NCI-H1092 treated with DMSO at 0.1 percent for 48 hours (cell line): ENCODE measurements at places on chromosomes 1 and 21.

DNA sequence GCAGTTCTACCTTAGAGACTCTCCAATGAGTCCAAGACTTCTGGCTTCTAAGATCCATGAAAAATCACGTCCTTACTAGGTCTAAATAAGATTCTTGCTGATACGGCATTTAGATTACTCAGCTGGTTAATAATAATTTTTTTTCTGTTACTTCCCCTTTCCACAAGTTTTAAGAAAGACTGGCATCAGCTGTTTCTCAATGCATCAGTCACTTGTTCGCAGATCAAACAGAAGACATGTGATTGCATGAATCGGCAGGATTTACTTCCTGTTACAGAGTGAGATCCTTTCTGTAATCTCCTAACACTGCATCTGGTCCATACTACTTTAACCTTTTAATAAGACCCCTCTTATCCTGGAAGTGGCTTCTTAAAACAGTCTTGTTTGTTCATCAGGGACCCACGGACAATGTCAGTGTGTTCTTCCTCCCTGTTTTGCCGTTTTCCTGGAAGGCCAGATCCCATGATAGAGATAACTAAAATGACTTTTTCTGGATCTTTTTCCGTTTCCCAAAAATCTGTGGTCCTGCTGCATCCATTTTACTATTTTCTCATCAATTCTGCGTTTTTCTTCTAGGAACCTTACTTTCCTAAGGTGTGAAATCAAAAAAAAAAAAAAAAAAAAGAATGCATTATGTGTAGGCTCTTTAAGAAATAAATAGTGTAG, 6.1 kb downstream of the NPL start:
- DNase-seq: no peak

GRCh38 chr1:6244401-6245049, 546 bp downstream of the HES3 start:
- DNase-seq: no peak

- no peak for DNase-seq
These were observed 3.3 kb upstream of the GBP1 start for GRCh38 chr1:89068291-89068690.

- no peak for DNase-seq
These were observed 1.4 kb downstream of the RWDD2B start for GRCh38 chr21:29017639-29018237.

GRCh38 chr1:224816062-224816461, 113.4 kb upstream of the DNAH14 start:
- DNase-seq: no peak

GRCh38 chr1:234600418-234601281, 9.3 kb downstream of the IRF2BP2 start:
- peak; percentile 86 for DNase-seq

GRCh38 chr1:162878000-162878596, 17.1 kb upstream of the CCDC190 start:
- peak; percentile 78 for DNase-seq

DNA sequence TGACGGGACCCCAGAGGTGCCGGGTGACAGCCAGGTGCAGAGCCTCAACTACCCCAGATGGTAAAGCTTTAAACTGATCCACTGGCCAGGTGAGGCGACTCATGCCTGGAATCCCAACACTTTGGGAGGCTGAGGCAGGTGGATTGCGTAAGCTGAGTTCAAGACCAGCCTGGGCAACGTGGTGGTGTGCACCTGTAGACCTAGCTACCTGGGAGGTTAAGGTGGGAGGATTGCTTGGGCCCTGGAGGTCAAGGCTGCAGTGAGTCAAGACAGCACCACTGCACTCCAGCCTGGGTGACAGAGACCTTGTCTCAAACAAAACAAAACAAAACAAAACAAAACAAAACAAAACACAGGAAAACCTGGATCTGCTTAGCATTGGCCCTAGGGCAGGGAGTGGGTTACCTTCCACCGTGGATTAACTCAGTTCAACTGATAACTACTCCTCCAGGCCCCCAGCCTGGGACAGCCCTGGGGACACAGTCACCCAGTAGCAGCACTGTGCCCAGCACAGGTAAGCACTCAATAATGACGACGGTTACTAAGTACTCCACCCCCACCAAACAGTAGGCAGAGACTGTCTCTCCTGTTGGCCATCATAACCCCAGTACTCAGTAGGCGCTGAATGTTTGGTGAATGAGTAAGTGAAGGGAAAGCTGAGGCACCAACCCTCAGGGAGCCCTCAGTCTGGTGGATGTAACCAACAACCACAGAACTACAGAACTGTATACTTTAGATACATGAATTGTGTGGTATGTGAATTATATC, 21.6 kb downstream of the SLC66A1 start:
- no peak for DNase-seq

DNA sequence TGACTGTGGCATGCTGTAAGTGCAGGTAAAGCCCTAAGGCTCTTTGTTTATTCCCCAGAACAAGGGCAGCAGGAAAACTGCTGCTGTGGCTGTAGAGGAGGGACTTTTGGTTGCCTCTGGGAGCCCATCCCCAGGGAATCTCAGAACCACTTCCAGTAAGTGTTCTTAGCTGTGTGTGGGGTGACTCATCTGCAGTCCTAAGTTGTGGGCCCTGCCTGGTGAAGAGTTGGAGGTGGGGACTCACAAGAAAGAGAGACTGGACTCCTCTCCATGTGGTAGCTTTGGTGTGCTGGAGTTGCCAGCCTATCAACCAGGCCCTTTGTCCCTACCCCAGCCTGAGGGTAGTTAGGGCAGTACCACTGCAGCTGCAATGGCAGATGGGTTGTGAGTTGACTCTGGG, 24.0 kb upstream of the DENND1B start:
- no peak for DNase-seq

GRCh38 chr1:150408800-150409199, 44.9 kb downstream of the RPRD2 start:
- DNase-seq: no peak

DNA sequence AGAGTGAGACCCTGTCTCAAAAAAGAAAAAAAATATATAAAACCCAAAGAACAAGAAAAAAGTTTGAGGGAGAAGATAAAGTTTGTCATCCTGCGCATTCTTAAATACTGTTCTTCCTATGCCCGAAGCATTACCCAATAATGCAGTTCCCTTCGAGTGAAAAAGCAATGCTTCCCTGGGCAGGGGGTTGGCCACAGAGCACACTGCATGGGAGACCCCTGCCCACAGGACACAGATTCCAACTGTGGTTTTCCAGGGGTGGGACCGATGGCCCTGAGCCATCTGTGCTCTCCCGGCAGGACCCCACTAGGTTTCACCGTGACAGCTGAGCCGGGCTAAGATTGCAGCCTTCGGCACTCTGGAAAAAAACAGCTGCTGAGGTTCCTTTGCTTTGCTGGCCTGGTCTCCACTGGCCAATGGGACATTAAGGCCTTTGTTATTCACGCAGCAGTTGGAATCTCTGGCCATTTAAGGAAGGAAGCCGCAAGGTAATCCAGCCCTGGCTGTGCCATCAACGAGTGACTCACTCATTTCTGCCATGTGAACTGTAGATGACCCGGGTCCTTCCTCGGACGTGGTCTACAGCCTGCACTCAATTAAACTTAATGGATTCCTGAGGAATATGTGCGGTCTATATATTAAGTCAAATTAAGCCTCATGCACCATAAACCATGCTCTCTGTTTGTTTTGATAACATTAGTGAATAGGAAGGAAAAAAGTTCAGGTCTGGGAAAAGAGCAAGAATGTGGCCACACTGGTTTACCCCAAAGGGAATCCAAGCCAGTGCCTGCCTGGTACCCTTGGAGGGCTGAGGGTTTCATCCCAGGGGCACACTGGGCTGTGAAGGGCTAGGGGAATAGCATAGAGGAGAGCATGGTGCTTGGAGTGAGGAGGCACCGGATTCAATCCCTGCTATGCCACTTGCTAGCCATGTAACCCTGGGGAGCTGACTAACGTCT, 163.2 kb downstream of the ZBTB18 start:
- DNase-seq: no peak

GRCh38 chr1:87685311-87686135, 356.8 kb downstream of the LMO4 start:
- DNase-seq: no peak
